ENCODE measurements at places on chromosomes 11 and 22. TPM values are rescaled to one million over a fixed set of nuclear protein-coding genes. Genes with fewer than 3 reads are reported as not detected.
A peak's percentile ranks its signal among the peaks of the same experiment; 100 is the strongest.

DNA sequence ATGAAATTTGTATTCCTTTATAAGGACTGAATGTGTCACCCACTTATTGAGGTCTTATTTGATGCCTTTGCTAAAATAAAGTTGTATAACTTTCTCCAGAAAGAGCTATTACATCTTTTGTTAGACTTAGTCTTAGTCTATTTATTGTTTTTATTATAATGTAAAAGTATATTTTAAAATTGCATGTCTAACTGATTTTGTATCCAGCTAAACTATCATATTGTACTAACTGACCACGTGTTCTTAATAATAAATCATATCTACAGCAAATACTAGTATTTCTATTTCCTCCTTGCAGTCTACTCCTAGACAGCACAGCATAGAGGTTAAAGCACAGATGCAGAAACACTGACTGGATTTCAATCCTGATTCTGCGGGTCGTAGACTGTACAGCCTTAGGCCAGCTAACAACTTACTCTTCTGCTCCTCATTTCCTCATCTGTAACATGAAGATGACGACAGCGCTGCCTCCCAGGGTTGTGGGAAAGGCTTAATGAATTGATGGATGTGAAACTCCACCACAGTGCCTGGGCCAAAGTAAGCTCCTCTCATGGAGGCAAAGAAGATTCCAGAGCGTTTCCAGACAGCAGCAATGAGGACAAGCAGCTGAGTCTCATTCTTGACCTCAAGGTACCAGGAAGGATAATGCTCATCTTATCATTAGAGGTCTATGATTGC is 13.2 kb downstream of the IFITM10 start:
- DNase-seq = peak; percentile 70

DNA sequence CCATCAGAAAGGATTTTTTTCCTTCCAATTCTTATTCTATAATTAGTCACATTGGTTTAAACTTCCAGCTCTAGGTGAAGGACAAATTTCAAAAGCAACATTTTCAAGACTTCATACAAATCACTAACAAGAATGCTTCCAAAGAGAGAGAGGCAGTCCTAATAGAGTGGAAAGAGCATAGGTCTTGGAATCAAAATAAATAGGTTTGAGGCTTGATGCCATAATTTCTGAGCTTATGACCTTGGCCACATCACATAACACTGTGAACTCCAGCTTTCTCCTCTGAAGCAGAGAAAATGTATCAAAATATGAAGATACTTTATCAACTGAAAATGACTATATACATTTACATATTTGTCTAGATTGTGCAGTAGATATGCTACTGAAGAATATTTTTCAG is 246.8 kb downstream of the GRM5 start:
- DNase-seq = no peak

Gene MIOX
- total RNA-seq = not detected

Gene LMF2
- 47.2 TPM for total RNA-seq

Gene GGTLC3
- not detected for total RNA-seq

Gene GRIA4
- 0.69 TPM for total RNA-seq

DNA sequence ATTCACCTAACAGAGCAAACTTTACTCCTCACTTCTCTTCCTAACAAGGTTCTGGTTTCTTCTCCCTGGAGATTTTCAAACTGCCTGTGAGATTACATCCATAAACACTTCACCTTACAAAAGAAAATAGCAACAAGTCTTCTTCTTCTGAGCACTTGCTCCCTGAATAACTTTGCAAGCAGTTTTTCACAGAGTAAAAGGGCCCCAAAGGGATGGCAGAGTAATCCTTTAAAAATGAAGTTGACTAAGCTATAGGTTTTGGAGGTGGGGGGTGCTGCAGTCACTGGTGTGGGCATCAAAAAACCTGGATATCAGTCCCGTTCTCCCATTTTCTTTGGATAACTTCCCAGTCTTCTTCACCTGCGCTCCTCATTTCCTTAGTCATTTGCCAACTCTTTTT is 484.9 kb downstream of the MIAT start:
- DNase-seq = no peak

Gene MS4A12
- not detected for total RNA-seq

DNA sequence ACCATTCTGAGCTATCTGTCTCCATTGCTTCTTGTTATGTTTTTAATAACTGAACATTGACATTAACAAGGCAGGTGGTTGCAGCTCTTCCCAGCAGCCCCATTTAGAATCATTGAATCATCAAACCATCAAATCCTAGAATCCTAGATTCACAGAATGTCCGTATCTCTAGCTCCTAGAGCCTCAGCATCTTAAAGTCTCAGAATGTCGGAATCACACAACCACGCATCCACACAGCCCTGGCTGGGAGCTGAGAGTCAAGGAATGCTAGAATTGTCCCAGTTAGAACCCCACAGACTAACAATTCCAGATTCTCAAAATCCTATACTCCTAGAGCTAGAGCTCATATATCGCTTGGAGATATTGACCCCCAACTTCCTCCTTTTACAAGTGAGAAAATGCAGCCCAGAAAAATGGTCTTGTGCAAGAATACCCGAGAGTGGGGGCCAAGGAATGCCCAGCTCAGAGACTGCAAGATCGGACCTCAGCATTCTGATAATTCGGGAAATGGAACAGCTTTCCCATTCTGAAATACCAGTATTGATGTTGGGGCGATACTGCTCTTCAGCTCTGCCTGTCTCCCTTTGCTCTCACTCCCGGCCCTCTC is 38.8 kb downstream of the PDE2A start:
- no peak for DNase-seq

Gene SCO2
- 9.4 TPM for total RNA-seq

GRCh38 chr11:44866286-44866685 is 84.4 kb downstream of the TP53I11 start:
- DNase-seq = no peak

- DNase-seq = no peak
Observed at GRCh38 chr22:29750559-29751538, 16.0 kb downstream of the ZMAT5 start.

- no peak for DNase-seq
Observed at GRCh38 chr11:110251836-110252235, 44.6 kb downstream of the RDX start.

GRCh38 chr11:63845911-63846310 is 7.0 kb downstream of the MARK2 start:
- DNase-seq = no peak

Gene ATF4
- 301 TPM for total RNA-seq

Gene PDGFB
- total RNA-seq = 22.3 TPM

GRCh38 chr22:50726643-50727340 is 11.2 kb upstream of the ACR start:
- DNase-seq = no peak

GRCh38 chr11:66810576-66811185 is 32.6 kb upstream of the RCE1 start:
- no peak for DNase-seq

Gene MPPED2
- total RNA-seq = 1.5 TPM

DNA sequence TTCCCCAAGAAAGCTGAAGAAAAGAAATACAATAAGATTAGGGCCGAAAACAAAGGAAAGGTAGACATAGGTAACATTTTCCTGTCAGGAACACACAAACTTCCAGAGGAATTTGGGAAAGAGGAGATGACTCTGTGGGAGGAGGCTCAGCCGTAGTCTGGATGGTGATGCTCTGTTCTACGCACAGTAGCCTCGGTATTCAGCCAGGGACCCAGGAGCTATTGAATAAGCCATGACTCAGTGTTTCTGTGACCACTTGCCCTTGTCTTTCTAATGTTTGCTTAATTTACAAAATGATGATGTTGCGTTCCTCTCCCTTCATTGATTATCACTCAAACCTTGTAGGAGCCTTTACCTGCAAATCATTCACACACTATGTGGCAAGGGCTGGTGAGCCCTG is 745.0 kb downstream of the NTM start:
- no peak for DNase-seq

DNA sequence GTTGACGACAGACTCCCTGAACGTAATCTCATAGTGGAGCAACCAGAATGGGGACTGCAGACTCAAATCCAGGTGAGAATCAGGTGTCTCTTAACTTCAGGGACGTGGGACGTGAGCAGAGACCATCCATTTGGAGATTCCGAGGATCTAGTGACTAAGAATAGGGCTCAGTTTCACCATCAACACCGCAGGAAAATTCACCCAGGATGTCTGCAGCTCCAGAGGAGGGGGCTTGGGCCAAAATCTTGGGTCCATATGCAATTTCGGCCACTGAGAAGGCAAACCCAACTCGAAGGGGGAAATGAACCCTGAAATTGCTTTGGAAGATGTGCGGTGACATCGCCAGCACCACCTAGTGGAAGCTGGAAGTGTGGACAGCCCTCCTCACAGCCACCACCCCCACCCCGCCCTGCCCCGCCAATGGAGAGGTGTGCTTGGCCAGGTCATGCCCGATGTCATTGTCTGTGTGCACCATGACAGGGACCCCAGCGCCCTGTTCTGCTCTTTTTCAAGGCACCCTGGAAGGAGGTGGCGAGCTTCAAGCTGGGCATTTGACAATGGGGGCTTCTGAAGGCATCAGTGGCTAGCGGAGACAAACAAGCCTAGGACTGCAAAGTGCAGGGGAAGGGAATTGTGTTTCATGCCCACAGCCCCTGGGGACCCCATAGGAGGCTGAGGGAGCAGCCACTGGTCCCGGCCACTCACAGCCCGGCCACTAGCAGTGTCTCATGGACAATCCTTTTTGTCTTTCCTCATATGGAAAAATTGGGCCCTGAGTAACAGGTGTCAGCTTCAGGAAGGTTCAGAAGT is 24.8 kb downstream of the APOL1 start:
- DNase-seq = no peak

Gene OR51I1
- total RNA-seq = not detected

DNA sequence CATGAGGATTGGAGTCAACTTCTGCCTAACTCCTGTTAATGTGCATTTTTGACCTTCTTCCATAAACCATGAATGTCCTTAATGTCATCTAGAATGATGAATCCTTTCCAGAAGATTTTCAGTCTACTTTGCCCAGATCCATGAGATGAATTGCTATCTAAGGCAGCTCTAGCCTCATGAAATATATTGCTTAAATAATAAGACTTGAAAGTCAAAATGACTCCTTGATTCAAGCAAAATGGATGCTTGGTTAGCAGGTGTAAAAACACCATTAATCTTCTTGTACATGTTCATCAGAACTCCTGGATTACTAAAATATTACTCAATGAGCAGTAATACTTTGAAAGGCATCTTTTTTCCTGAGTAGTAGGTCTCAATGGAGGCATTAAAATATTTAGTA is 238.5 kb upstream of the ZC3H12C start:
- no peak for DNase-seq

DNA sequence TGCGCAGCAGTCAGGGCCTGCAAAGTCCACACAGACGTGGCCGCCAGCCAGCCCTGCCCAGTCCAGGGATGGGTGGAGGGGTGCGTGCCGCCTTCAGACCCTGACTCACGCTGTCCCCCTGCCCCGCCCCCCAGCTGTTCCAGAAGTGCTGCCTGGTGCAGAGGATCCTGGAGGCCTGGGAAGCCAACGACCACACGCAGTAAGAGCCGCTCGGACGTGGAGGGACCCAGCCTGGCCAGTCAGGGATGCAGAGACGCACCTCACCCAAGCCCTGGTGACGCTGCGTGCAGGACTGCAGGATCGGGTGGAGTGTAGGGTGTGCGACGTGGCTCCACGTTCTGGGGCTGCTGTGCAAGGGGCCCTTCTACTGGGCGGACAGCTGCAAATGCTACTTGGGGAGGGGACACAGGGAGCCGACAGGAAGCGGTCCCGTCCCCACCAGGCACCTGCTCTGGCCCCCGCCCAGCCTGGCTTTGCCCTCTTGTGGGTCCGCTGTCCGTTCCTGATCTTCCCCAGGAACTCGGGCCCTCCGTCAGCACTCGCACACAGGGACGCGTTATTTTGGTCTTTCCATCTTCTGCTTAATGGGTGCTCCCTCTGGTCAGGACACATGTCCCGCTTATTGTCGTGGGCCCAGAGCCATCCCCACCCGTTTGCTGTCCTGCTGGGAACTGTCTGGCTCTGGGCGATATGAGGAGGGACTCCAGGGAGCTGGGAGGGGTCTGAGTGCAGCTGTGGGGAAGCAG is 42.5 kb downstream of the SBF1 start:
- DNase-seq = no peak

Gene FOLR3
- total RNA-seq = not detected

GRCh38 chr11:64687204-64687603 is 35.8 kb downstream of the NRXN2 start:
- DNase-seq = no peak

Gene NRIP3
- 1.3 TPM for total RNA-seq

DNA sequence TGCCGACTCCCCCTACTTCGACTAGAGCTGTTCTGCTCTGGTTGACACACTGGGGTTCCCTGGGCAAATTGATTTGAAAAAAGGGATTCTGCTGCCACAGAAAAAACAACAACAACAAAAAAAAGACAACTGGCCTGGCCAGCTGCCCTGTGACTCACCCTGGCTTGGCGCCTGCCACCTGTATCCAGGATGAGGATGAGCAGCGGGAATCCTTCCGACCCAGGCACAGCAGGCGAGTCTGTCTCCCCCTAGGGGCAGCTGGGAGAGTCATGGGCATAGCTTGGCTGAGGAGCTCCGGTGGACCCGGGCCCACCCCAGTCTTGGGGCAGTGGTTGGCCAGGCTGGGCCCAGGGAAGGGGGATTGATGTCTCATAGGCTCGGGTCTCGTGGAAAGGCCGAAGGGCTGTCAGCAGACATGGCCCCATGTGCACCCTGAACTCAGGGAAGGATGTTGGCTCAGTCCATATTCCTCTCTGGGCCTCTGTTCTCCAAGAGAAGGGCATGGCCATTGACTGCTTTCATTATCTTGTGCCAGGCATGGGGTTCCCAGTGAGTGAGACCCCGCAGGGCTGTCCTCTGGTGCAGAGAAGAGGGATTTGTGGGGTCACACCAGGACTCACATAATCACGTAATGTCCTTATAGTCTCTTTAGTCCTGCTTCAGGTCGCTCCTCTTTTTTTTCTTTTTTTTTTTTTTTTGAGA is 10.4 kb upstream of the SUN2 start:
- peak; percentile 47 for DNase-seq

DNA sequence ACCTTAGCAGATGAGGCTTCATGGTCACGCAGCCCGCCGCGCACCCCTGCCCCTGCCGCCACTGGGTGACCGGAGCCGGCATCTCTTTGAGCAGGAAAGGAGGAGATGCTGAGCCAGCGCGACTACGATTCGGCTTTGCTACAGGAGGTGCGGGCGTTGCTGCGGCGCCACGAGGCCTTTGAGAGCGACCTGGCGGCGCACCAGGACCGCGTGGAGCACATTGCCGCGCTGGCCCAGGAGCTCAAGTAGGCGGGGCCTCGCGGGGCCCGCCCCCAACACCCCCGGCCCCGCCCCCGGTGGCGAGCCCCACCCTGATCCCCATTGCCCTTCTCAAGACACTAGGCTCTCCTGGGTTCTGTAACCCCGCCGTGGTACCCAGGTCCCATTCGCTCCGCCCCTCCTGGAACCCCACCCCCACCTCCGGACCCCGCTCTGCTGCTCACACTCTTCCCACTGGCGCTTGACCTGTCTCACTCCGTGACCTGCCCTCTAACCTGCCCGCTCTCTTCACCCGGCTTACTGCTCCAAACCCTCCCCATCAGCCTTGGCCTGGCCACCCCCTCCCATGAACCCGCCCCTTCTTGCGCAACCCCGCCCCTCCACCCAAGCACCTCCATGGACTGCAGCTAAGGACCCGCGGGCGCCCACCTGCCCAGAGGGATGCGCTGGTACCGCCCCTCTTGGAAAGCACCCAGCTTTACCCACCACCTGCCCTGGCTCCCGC is 9.1 kb downstream of the CTSF start:
- no peak for DNase-seq
